LNCaP clone FGC (cell line): ENCODE measurements at places on chromosomes 1 and 21.

DNA sequence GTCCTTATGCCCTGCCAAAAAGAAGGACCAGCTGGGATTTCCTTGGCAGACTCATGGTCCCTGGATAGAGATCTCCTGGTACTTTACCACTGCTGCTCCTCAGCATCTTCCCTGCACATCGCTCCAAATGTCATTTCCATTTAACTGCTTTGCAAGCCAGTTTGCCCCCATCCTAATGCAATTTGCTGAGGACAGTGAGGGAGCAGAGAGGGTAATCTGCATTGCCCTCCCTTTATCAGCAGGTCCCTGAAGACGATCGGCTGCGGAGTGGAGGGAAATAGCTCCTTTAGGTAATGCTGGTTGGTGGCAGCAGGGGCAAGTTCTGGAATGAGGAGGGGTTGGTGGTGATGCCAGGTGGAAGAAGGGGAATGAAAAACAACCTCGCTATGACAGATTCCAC, 2.7 kb downstream of the PLXNA2 start:
- no peak for DNase-seq

- no peak for DNase-seq
Observed at GRCh38 chr1:213564215-213564659, 423.5 kb upstream of the PROX1 start.

DNA sequence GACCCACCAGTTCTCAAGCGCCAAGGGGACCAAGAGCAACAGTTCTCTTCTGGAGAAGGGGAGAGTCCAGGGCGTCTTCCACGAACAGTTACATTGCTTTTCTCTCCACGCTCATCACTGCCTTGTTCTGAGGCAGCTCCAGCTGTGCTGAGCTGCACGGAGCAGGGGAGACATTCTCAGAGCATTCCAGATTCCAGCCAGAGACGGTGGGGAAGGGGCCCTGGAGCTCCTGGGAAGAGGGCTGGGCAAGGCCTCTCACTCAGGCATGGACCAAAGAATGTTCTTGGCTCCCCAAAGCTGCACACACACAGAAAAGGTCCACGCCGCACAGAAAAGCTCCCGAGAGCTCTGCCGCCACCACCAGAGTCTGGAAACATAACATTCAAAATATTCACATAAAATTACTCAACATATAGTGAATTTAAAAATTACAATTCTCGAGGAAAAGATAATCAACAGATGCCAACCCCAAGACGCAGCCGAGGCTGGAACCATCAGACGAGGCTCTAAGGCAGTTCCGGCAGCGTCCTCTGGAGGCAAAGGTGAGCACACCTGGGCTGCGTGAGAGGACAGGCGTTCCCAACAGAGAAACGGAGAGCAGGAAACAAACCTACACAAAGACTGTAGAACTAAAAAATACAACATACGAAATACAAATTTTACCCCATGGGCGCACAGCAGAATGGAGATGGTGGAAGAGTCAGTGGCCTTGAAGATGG, 40.5 kb downstream of the UBE2G2 start:
- no peak for DNase-seq

GRCh38 chr1:232650418-232650817, 20.5 kb upstream of the SIPA1L2 start:
- no peak for DNase-seq

GRCh38 chr1:30968220-30968971, 59.8 kb upstream of the SDC3 start:
- DNase-seq = no peak

DNA sequence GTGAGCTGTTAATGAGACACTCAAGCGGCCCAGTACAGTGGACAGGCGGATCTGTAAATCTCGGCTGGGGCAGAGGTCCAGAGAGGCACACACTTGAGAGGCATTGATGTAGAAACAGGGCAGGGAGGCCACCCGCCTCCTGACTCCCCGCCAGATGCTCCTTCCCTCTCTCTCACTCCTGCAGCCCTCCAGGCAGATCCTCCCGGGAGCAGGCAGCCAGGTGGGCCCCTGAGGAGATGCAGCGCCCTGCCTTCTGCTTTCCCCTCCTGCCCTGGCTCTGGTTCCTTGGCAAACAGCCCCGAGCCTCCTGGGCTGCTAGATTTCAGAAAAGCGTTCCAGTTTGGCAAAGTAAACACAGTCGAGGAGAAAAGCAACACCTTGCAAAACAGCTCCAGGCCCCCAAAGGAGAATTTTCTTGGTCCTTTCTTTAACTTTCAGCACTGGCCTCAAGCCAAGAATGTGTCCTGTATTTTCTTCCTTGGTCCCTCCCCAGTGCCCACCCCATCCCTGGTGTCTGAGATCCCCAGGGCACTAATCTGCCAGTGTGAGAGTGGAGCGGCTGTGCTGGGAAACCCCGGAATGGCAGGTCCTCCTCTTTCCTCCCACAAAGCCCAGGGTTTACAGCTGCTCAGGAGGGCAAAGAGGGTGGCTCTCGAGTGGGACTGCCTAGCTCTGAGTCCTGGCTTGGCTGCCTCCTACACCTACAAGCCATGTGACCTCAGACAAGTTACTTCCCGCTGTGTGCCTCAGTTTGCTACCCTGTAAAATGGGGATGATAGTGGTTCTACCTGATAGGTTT, 29.4 kb upstream of the IFNLR1 start:
- DNase-seq = no peak

GRCh38 chr1:71921935-71922559, 360.3 kb downstream of the NEGR1 start:
- DNase-seq = no peak

DNA sequence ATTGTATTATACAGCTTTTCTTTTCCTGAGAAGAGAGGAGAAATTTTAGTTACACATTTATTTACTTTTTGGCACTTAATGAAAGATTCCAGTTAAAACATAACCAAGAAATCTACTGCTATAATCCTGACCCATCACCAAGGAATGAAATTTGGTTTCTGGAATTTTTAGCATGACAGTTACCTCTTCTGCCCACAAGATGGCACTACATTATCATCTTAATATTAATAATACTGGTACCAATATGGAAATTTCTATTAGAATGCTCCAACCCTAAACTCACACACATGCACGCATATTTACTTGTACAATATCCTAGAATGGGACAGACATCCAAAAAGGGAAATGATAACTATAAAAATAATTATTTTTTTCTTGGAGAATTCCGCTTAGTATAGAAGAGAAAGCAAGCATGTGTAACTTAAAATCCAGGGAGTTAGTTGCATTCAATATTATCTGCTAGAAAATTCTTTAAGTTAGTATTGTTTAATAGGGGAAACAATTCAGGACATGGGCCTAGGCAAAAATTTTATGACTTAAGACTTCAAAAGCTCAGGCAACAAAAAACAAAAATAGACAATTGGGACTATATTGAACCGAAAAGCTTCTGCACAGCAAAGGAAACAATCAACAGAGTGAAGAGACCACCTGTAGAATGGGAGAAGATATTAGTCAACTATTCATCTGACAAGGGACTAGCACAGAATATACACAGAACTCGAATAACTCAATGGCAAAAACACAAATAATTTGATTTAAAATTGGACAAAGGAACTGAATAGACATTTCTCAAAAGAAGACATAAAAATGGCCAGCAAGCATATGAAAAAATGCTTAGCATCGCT, 37.4 kb downstream of the MAP3K21 start:
- no peak for DNase-seq

DNA sequence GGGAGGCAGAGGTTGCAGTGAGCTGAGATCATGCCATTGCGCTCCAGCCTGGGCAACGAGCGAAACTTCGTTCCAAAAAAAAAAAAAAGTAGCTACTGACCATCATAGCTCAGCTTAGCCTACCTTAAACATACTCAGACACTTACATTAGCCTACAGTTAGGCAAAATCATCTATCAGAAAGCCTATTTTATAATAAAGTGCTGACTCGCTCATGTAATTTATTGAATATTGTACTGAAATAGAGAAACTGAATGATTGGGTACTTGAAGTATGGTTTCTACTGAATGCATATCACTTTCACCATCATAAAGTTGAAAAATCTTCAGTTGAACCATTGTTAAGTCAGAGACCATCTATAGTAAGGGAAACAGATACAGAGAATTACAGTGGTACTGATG, 93.9 kb upstream of the BMP8A start:
- no peak for DNase-seq

- peak; percentile 13 for DNase-seq
Observed at GRCh38 chr1:240189386-240189989, 97.8 kb downstream of the FMN2 start.

GRCh38 chr1:13784971-13785370, 85.0 kb downstream of the PRDM2 start:
- no peak for DNase-seq

DNA sequence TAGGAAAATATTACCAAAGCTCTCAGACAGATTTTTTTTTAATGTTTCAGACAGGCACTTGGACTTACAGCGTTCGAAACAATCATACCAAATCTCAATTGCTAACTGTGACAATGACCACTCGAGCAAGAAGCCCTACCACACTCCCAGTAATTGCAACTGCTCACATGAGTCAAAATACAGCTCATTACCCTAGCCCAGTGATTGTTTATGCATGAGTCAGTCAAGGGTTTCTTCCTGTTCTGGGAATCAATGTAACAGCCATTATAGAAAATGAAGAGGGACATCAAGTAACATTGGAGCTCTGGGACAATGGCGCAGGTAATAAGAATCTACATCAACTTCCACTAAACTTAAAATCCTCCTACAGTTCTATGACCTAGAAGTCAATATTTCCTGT, 56.1 kb upstream of the SH3GLB1 start:
- no peak for DNase-seq

- DNase-seq = no peak
Observed at GRCh38 chr1:245835386-245835785, 671.7 kb downstream of the SMYD3 start.

- DNase-seq = no peak
Observed at GRCh38 chr1:112706505-112707220, at the start of gene RHOC. RHOC (minus strand) TSS chr1:112707127; CDS start chr1:112703799, 3,328 bp downstream.

- no peak for DNase-seq
Observed at GRCh38 chr21:31360717-31361116, 16.7 kb upstream of the TIAM1 start.

DNA sequence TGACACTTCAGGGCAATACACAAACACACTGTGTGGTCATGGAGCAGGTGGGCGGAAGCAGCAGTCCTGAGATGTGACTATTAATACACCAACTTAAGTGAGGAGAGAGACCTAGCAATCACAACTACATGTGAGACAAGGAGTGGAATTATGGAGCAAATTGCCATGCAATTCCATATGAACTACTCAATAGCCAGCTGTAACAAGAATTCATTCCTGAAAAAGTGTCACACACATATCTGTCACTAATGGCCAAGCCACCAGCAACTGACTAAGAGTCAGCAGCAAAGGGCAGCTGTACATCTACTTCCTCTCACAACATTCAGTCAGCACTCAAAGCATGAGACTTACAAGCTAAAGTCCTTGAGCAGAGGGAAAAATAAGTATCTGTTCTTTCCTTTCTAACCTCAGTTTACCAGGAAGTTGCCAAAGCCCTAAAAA, 46.2 kb downstream of the GPR3 start:
- no peak for DNase-seq

DNA sequence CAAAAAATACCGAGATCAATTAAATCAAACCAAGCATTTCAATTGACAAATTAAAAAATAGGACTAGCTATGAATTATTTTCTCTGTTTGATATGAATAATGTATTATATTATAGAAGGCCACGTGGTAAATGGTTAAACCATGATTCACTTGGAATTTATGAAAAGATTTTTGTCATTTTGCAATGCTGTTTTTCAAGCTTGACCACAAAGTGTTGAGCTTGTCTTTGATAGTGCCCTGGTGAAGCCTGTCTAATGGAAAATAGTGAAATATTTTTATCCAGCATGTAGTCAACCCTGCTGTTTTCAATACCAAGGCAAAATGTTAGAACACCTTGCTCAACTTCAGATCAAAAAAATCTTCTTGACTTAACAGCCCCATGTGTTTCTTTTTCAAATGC, 288.0 kb upstream of the PRMT6 start:
- no peak for DNase-seq

GRCh38 chr21:41216486-41216885, 48.5 kb downstream of the BACE2 start:
- no peak for DNase-seq

GRCh38 chr1:19672237-19672636, 7.6 kb downstream of the HTR6 start:
- DNase-seq = no peak

GRCh38 chr1:156858555-156858956, 361 bp downstream of the INSRR start:
- DNase-seq = no peak

DNA sequence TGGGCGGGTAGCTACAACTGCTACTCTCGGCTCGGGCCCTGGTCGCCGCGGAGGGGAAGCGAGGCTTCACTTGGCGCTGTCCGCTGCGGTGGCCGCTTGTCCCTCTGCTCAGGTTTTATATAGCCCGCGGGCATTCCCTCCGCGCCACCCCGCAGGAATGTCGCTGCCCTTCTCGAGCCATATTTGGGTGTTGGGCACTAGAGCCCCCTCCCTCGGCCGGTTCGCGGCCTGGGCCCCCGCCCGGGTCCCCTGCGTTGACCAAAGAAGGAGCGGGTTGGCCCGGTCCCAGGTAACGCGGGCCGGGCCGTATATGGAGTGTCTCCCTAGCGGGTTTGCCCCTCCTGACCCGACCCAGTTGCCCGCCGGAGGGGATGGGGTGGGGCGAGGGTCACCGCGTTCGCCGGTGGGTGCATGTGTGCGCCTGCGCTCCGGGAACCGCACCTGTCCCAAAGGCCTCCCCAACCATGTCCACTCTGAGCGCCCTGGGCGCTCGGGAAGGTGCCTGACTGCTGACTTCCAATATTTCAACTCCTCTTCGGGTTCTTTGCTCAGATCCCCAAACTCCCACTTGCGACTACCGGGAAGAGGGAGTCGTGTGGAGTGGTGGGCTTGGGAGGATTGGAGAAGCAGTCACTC, at the start of gene ACTA1:
Gene ACTA1, minus strand, starts transcription at position 90 of the 636 bp plus-strand sequence. CDS start 979 bp downstream, outside the sequence.
- no peak for DNase-seq

DNA sequence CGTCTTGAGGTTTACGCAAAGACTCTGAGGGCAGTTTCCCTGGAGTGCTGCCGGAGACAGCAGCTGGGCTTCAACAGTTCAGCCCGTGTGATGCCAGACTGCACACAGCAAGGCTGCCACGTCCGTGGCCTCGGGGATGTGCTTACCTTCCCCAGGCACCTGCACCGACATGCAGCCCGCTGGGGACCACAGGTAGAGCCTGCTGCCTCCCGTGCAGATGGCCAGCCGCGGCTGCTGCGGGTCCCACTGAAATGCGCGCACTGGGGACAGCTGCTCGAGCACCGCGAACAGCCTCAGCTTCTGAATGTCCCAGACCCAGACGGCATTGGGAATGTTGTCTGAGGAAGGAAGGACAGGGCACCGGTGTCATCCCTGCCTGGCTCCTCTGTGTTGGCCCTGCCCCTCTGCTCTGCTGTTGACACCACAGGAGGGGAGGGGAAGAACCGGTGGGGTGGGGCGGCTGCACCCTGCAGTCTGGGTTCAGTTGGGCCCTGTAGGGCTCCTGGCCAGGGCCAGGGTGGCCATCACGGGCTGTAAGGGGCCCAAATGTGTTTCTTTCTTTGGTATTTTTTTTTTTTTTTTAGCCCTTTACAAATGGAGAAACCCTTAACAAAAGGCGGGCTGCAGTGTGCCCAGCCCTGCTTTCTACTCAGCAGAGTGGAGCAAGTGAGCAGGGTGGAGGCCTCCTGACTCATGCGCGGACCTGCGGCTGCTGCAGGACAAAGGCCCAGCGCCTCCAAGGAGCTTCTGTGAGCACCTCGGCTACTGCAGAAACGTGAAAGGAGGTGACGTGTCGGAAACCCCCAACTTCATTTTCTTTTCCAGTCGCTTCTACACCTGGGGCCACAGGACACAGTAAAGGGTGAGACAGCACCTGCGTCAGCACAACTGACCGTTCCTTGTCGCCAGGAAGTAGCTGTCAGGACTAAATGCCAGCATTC, 6.8 kb downstream of the TPRG1L start:
- DNase-seq = no peak

- no peak for DNase-seq
Observed at GRCh38 chr1:60894741-60895140, 187.6 kb upstream of the NFIA start.
